Activated CD4-positive, alpha-beta T cell treated with anti-CD3 and anti-CD28 coated beads, Interleukin-2, amount 50 U/mL, for 1 hour (primary cell): ENCODE measurements at places on chromosomes 2 and 18.

DNA sequence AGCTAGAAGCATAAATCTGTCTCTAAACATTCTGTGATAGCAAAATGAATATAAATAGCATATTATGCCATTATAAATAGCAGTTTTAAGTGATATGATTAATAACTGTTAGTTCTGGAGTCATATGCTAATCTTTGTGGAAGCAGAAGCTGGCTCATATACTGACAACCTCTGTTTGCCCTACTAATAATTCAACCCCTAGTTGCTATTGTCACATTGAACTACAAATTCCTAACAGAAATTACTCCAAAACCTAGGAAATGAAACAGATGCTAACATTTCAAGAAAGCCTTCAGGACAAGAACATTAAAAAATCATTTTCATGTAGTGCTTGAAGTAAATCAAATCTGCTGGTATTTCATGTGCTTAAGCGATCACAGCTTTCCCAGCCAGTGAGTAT is 28.2 kb downstream of the CALCRL start:
- no peak for DNase-seq

GRCh38 chr2:217262911-217263310 is 403.0 kb upstream of the TNP1 start:
- no peak for DNase-seq

DNA sequence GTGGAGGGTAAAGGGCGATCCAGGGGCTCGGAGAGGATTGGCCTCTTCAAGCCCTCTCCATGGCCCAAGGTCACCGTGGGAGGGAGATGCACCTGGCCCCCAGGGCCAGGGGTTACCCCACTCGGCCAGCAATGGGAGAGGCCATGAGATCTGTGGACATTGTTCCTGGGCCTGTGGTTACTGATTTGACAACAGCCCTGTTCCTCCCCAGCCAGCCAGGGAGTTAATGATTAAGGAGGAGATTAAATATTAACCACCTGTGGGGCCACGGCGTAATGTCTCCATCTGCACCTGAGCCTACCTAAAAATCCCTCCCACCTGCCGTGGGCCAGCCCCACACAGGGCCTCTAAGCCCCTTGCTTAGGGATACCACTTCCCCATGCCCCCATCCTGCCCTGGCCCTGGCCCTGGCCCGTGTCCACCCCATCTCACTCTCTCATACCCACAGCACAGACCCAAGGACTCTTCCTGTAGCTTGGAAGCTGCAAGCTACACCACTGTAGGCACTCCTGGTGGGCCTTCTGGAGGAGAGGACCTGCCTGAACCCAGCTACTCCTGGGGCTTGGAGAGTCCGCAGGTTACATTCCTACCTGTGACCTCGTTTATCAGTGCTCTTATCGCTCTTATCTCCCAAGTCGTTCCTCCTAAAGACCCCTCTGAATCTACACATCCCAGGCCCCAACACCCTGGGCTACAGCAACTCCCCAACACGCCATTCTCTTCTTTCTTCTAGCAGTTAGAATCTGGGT is 32.1 kb downstream of the ZFP36L2 start:
- DNase-seq: no peak

GRCh38 chr2:201964631-201965206 is 68.9 kb upstream of the FZD7 start:
- DNase-seq: peak; percentile 13

DNA sequence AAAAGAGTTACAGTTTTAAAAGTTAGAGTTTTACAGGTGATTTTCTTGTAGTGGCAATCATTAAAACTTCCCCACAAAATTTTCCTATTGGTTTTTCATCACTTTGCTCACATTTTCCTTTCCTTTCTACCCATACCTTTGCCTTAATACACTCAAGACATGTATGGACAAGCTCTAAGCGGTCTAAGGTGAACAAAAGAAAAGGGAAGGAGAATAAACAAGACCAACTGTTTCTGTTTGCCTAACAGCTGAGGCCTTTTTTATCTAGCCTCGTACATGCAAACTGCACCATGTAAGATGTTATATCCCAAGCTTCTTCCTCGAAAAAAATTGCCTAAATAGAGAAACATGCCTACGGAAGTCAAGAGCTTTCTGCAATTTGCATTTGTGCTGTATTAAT is 33.9 kb upstream of the TBC1D8 start:
- DNase-seq: no peak

GRCh38 chr2:138712212-138712979 is 67.8 kb downstream of the NXPH2 start:
- no peak for DNase-seq
